ENCODE measurements at places on chromosomes 12 and 14.

DNA sequence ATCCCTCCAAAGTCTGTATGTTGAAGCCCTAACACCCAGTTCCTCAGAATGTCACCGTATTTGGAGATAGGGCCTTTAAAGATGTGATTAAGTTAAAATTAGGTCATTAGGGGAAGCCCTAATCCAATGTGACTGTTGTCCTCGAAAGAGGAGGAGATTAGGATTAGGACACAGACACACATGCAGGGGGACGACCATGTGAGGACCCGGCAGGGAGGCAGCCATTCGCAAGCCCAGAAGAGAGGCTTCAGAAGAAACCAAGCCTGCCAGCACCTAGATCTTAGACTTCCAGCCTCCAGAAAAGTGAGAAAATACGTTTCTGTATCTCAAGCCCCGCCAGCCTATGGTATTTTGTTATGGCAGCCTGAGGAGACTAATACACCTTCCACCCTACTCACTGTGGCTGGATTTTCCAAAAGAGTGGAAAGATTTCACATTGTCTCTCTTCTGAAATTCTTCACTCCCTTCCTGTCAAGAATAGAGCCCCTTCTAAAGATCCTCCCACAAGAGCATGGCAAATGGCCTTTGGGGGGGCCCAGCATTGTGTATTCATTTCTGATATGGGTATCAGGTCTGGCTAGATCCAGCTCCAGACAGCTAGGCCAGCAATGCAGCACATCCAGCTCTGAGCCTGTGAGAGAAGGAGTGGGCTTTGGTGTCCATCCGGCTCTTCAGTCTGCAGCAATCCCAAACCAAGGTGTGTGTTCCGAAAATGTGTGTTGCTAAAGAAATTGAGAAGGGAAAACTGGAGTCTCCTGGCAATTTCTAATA lies 15.4 kb upstream of the UBC start:
- no peak for DNase-seq

GRCh38 chr12:92876496-92876895 lies 52.6 kb downstream of the EEA1 start:
- DNase-seq, result no peak

- DNase-seq, result no peak
Observed at GRCh38 chr12:119666900-119667576, 895 bp upstream of the PRKAB1 start.

GRCh38 chr14:50334211-50334610 lies 22.1 kb downstream of the DMAC2L start:
- no peak for DNase-seq

GRCh38 chr12:14982562-14982961 lies 9.7 kb downstream of the PDE6H start:
- no peak for DNase-seq

DNA sequence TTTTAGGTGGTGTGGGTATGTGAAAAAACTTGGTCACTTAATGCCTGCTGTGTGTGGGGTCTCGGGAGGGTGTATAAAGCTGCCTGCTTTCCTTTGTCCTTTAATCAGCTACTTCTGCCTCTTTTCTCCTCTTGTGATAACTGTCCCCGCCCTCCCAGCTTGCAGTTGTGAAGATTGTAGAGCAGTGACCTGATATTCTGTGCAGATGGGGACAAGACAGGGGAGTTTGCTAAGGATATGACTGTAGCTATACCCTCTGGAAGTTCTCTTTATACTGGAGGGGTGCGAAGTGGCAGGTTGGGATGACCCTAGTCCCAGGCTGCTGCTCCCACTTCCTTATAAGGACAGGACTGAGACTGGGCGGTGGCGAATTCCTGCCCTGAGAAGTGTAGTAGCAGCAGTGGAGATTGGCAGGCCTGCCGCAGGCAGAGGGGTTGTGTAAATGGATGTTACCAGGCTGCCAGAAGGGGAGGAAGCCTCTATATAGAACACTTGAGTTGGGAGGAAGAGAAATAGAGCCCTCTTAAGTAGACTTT lies 835 bp downstream of the MYL6 start:
- DNase-seq, result no peak

DNA sequence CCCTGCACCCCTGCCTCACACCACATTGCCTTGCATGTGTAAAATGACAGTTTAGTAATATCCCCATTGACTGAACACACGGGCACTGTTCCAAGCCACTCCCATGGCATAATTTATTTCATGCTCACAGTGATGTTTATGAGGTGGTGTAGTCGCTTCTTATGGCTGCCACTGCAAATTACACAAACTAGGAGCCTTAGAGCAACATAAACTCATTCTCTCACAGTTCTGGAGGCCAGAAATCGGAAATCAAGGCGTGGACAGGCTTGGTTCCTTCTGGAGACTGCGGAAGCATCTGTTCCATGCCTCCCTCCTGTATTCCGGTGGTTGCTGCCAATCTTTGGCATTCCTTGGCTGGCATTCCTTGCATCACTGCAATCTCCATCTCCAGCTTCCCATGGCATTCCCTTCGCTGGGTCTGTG lies 97.3 kb downstream of the RIN3 start:
- no peak for DNase-seq

- DNase-seq, result no peak
Observed at GRCh38 chr12:2957816-2958431, 1.3 kb upstream of the TEAD4 start.

DNA sequence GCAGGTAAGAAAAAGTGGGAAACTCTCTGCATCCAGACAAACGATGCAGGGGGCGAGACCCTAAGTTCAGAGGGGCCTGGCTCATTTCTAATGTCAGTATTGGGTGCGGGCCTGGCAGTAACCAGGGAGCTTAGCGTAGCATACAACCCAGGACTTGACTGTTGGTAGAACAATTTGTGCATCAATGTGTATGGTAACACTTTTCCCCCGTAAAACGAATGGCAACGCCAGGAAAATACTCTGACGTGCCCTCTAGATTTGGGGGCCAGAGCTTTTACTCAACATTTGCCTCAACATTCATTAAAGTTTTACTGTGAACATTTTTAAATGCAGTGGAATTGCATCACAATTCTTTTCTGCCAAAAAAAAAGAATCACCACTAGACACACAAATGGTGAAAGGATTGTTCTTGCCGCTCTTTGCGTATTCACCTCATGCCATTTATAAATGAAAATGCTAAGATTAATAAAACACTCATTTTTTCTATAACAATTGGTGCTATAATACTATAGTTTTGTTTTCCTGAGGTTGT lies 867 bp downstream of the RHOJ start:
- no peak for DNase-seq

DNA sequence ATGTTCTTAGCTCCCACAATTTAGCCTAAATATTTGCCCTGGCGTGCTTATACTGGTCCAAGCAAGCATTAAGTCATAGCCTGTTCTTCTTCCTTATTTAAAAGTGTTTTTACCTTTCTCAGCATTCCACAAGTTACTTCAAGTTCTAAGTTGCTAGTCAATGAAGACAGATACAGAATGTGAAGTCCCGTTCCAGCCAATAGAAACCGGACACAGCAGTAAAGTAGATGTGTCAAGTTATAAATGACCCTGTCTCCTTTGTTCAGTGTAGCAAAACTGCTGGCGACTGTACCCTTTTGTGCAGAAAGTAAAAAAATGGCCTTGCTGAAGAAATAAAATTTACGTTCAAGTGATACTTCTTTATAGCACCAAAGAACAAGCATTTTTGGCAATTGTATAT lies 3.9 kb downstream of the SNAPC1 start:
- DNase-seq, result no peak

DNA sequence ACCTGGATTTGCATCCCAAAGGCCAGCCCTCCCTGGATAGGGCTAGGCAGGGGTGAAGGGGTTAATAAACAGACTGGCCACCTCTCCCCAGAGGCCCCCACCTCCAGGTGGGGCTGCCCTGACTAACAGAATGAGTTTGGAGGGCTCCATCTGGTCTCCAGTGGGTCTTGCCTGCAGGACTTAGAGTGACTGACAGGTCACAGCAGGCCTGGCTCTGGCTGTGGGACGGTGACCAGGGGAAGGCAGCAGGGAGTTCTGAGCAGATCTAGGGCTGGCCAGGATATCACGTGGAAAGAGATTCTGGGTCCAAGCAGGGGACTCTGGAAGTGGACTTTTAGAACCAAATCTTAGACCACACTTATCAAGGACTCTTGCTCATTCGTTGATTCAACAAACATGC lies 40.9 kb upstream of the LHX5 start:
- DNase-seq, result no peak

DNA sequence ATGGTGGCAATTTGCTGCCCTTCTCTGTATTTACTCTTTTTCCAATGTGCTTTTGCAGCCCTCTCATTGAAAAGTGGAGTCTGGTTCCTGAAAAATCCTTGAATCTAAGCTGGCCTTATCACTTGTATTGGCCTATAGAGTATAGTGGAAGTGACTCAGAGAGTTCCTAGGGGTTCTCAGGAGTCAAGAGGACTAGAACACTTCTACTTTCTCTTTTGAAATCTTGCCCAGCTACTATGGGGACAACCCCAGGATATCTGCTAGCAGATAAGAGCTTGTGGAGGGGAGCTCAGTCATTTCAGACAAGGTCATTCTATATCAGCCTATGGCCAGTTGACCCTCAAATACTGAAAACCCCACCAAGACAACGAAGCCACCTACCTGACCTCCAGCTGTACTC lies 26.7 kb upstream of the WSCD2 start:
- DNase-seq, result no peak

DNA sequence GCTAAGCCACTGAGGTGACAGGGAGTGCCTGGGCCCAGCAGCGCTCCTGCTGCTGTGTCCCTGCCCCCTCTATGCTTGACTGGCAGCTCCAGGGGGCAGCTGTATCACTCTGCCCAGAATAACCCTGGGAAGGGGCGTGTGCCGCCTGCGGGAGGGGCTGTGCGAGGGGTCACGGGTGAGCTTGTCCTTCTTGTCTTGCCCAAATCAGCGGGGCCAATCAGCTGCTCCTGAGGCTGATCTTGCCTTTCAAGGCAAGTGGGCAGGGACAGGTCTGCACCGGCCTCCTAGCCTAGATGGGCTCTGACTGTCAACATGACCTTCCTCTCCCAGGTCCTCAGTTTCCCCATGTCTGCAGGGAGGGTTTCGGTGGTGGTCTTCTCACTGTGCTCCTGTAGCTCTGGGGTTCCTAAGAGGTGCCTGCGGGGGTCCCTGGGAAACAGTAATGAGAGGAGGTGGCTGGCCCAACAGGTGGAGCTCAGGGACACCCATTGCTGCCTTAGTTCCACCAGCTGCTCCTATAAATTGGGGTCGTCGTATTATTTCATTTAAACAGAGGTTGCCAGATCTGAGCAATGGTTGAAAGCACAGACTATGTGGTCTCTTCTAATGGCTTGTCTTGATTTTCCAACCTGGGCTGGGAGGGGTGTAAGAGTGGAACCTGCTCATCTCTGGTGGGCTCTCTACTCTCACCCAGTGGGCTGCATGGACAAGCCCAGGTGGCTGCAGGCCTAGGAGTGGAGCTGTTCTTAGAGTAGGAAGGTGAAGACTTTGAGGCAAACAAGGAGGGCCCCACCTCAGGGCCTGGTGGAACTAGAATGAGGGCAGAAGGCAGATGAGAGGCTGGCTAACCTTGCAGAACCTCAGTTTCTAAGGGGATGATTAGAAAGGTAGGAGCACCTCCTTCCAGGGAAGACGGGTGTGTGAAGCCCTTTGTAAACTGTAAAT lies 11.7 kb downstream of the RTL1 start:
- no peak for DNase-seq

DNA sequence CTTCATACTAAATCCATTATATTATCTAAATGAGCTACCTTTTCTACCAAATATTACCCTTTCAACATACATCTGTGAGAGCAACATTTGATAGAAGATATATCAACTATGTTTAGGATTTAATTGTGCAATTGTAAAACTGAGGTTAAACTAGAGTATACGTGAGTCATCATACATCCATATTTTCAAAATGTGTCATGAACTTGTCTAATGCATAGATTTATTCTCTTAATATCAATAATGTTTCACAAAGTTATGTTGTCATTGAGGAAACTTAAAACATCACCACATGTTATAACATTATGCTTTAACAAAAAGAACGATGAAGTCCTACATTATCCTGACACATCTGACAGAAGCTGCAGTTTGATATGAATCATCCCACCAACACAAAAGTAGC lies 645.5 kb upstream of the NOVA1 start:
- no peak for DNase-seq

- no peak for DNase-seq
Observed at GRCh38 chr12:80792861-80793260, 76.1 kb downstream of the MYF5 start.

GRCh38 chr14:97077687-97078086 lies 280.5 kb downstream of the VRK1 start:
- no peak for DNase-seq

DNA sequence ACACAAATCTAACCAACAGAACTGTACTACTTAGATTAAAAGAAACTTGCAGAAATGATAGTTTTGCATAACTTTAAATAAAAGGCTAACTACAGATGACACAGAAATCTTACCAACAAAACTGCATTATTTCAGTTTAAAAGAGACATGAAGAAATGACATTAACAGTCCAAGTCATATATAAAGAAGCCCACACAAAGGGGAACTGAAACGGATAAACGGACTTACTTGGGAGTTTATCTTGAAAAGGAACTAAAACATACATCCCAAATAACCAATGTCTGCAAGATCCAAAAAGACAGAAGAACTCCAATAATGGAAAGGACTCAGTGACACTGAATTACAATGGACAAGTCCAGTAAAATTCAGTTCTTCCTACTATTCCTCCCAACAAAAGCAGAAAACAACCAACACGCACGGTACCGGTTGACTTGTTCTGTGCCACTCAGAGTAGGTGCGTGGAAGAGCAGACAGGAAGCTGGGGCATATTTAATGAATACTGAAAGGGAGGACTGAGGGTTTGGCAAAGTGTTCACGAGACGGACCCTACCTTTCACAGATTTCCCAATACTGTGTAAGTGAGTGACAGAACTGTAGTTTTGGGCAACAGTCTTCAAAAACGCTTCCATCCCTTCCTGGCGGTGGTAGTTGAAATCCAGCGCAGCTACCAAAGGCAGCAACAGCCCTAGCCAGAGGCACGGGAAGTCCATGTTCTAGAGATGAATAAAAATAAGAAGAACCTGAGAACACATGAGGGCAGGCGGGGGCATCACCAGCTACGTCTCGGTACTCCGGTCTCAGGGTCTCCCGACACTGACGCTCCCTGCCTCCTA lies 627 bp downstream of the CPM start:
- DNase-seq, result no peak

GRCh38 chr12:29843036-29843435 lies 59.3 kb upstream of the TMTC1 start:
- DNase-seq, result no peak

- DNase-seq, result no peak
Observed at GRCh38 chr14:36317650-36318049, 2.8 kb downstream of the MBIP start.

GRCh38 chr14:64170181-64170580 lies 124.0 kb downstream of the ESR2 start:
- DNase-seq, result no peak
